ENCODE measurements at places on chromosomes 1 and 21.

DNA sequence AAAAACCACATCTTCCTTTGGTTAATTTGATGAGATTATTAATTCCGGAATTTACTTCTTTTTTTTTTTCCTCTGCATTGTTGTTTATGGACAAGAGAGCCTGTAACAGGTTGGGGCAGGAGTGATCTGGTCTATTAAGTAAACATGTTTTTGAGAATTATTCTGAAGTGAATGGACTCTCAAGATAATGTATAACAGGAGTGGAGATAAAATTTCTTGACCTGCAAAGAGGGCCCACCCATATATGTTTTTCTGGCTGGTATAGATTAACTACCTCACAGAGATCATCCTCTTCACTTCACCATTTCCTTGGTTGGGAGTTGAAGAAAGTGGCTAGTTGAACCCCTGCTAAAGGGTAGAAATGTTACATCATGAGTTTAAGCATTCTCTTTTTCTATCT is 10.7 kb downstream of the DDI2 start:
- DNase-seq: no peak

- DNase-seq: no peak
These were observed 1.2 kb downstream of the AGPAT3 start for GRCh38 chr21:43866260-43866629.

GRCh38 chr1:94927405-94928175 is 680 bp upstream of the CNN3 start:
- DNase-seq: no peak

DNA sequence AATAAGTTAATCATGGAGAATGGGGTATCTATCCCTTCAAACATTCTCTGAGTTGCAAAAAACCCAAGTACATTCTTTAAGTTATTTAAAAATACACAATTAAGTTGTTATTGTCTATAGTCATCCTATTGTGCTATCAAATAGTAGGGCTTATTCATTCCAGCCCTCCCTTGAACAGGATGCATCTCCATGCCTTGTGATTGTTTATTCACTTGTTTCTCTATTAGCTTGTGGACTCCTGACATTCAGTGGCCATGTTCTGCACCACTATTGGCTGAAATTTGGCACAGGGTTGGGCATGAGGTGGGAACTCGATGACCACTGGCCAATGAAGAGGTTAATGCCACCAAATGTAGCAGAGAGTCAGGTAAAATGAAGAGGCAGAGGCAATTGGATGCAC is 272.8 kb downstream of the TNR start:
- DNase-seq: no peak

DNA sequence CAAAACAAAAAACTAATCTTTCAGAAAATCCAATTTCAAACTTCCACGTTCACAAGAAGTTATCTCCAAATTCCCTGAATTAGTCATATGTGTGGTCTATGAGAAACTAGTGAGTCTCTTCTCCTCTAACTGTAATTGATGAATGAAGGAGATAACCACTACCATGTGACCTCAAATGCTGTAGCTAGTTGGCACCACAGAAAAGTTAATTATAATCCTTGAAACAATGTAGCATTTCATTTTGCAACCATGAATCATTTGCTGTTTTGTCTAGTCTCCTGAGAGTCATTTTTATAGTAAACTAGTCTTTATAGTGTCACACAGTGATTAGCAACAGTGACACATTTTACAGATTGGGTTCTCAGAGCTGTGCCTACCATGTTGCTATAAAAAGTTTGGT is 287.5 kb downstream of the LRRIQ3 start:
- no peak for DNase-seq

- DNase-seq: no peak
These were observed 31.6 kb downstream of the TEX35 start for GRCh38 chr1:178544531-178544930.

GRCh38 chr1:178686407-178686806 is 38.6 kb upstream of the RALGPS2 start:
- no peak for DNase-seq

DNA sequence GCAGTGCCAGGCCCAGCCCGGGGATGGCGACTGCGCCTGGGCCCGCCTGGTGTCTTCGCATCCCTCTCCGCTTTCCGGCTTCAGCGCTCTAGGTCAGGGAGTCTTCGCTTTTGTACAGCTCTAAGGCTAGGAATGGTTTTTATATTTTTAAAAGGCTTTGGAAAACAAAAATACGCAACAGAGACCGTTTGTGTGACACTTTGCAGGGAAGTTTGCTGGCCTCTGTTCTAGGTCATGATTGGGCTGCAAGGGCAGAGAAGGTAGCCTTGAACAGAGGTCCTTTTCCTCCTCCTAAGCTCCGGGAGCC is 719 bp downstream of the SOD1 start:
- no peak for DNase-seq

DNA sequence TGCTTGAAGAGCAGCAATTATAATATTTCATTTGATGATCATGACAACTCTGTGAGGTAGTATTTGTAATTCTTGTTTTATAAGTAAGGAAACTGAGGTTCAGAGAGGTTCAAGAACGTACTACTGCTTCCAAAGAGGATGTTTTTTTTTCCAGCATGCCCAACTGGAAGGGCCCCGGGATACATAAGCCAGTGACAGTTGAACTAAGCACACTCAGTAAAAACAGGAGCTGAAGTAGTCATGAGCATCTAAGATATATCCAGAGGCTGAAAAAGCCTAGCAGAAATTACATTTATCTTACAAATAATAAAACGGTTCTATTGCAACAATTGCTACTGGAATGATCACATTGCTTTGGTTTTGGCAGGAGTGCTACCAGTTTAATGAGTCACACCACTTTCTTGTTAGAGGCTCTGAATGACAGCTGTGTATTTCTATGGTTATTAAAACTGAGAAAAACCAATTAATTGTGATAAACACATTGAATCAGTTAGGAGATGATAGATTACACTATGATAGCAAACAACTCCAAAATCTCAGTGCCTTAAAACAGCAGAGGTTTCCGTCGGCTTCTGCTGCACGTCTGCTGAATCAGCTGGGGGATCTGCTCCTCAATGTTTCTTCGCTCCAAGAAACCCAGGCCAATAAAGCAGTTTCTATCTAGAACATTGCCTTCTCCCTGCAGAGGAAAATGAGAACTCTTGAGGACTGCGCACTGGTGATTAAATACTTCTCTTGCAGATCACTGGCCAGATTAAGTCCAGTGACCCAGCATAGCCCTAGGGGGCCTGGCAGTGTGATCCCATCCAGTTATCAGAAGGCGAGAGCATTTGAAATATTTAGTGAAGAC is 522.7 kb downstream of the PLPP3 start:
- DNase-seq: no peak

- no peak for DNase-seq
These were observed 42.0 kb downstream of the RAB3B start for GRCh38 chr1:51948491-51948915.

DNA sequence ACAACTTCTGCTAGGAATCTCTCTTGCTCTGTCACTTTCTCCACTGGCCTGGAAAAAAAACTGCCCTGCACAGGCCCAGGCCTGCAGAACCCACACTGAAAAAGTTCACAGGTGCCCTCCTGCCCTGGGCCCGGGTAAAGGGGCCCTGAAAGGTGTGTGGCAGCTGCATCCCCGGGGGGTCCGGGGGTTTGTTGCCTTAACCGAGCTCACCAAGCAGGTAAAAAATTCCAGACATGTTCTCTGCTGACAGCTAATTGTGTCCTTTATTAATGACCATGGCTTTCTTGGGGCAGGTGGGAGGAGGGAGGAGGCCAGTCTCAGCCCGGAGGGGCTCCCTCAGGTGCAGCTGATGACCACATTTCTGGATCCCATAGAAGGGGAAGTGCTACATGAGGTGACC is 122.9 kb downstream of the LACTBL1 start:
- no peak for DNase-seq

DNA sequence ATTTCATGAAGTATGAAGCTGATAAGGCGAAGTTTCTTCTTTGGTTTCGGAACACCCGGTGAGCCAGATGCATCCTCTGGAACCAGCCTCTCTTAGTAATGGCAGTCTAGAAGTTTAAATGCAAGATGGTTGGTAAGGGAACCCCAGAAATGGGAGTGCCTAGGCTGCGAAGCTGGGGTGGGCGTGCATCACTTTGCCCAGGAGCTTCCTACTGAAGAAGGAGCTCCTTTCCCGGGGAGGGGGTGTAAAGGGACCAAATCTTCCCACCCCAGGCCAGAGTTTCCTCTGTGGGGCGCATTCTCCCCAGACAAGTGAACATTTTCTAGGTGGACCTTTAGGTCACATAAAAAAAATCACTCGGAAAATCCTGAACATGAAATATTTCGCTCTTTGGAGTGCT is 4.4 kb downstream of the TFF2 start:
- no peak for DNase-seq

GRCh38 chr1:244394826-244395765 is 56.6 kb downstream of the ADSS2 start:
- DNase-seq: no peak

GRCh38 chr1:57086154-57086553 is 120.3 kb upstream of the C8B start:
- no peak for DNase-seq

- peak; percentile 73 for DNase-seq
These were observed 95.3 kb downstream of the PIK3R3 start for GRCh38 chr1:46036894-46037839.

- DNase-seq: no peak
These were observed 134.9 kb downstream of the CLEC20A start for GRCh38 chr1:178361847-178362246.

GRCh38 chr1:53093451-53093754 is 31.4 kb downstream of the PODN start:
- no peak for DNase-seq

GRCh38 chr1:24963099-24963872 is 33.2 kb upstream of the RUNX3 start:
- DNase-seq: peak; percentile 40

DNA sequence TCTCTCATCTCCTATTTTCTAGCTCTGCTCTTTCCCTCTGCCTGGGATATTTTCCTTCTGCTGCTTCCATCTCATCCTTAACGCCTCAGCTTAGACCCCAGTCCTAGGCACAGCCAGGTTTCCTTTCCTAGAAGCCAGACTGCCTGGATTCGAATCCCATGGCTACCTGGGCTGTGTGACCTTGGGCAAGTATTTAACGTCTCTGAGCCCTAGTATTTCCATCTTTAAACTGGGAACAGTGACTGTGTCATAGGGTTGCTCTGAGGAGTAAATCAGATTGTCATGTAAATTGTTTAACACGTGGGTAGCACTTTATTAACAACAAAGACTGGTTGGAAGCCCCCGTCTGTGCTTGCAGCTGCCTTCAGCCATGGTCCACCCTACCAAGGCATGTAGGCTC is 18.4 kb downstream of the DHRS3 start:
- no peak for DNase-seq

DNA sequence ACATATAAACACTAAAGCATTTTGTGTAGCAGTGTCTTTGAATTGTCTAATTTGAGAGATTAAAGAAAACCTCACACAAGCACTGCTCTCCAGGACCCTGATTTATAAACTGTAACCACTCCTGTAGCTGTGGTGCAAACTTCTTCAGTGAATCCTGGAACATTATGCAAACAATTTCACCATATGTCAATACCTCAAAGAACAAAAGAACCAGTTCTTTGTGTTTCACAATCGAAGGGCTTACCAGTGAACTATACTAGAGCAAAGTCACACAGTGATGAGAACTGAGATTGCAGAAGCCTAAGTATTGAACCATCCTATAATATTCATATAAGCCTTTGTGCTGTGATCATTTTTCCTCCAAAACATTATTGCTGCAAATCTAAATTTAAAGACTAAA is 21.5 kb downstream of the DPH5 start:
- DNase-seq: no peak

GRCh38 chr1:102595106-102595505 is 513.2 kb downstream of the COL11A1 start:
- DNase-seq: no peak

DNA sequence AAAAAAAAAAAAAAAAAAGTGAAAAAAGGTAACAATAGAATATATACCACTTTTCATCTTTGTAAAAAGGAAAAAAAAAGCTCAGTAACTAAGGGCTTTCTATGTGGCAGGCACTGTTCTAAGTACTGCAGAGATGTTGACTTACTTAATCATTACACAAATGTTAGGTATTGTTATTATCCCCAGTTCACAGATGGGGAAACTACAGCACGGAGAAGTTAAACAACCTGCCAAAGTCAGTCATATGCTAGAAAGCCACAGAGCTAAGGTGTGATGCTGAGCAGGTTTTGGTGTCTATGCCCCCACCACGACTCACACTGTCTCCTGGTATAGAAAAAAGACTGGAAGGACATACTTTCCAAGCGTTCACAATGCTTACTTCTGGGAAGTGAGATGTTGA is 6.6 kb upstream of the PNRC2 start:
- no peak for DNase-seq

DNA sequence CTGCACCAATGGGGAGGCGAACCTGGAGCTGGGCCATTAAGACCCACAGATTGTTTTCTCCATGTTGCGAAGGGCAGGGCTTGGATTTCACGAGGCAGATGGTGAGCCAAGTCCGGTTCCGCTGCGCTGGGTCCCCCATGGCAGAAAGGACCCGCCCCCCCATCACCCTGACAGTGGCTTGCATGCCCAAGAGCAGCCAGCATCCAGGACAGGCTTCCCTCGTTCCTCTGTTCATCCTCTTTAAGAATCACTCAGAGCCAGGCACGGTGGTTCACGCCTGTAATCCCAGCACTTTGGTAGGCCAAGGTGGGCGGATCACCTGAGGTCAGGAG is 15.8 kb upstream of the NPHP4 start:
- DNase-seq: no peak

DNA sequence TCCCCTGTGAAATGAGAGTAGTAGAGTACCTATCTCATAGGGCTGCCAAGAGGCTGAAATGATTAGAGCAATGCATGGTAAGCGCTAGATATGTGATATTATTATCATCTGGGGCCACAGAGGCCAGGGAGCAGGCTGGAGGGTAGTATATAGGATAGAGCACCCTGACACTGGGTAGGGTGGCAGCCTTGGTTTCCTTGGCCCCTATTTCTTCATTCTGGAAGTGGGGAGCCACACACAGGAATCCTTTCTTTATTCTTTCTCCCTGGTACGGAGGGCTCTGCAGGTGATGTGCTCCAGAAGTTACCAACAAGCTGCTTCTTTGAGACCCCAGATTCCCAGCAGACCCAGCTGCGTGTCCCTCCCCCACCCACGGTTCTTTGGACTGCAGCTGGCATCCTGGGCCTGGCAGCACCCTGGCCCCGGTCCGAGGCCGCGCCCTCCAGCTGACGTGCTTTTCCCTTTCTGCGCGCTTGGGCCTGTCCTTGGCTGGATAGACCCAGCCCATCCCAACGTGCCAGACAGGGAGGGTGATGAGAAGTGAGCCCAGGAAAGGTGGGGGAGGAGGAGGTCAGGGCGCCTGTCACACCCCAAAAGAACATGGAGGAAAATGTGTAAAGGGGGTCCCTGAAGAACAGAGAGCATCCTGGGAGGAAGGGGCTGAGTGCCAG is 18.2 kb downstream of the INAVA start:
- DNase-seq: no peak

DNA sequence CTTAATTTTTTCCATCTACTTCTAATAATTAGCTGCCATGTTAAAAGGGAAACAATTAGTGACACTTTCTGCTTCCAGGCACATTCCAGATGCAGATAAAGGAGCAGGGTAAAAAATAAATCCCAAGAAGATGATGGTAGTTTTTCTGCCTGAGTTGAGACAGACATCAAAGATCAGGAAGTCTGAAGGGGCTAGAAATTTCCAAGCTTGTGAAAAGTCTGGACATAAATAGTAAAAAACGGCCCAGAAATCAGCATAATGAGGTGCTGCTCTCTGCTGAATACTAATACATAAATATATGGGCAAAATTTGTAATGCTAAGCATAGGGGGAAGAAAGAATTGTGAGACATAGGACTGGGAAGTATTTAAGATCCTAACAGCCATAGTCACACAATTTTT is 460.0 kb upstream of the RGS18 start:
- no peak for DNase-seq

GRCh38 chr1:82160903-82161302 is 360.2 kb downstream of the ADGRL2 start:
- no peak for DNase-seq

- DNase-seq: no peak
These were observed 359.0 kb downstream of the HHAT start for GRCh38 chr1:210687582-210688279.
